ENCODE measurements at places on chromosomes 2 and 18.

- no peak for DNase-seq
Measured at GRCh38 chr2:62109554-62109953, 86.4 kb upstream of the B3GNT2 start.

DNA sequence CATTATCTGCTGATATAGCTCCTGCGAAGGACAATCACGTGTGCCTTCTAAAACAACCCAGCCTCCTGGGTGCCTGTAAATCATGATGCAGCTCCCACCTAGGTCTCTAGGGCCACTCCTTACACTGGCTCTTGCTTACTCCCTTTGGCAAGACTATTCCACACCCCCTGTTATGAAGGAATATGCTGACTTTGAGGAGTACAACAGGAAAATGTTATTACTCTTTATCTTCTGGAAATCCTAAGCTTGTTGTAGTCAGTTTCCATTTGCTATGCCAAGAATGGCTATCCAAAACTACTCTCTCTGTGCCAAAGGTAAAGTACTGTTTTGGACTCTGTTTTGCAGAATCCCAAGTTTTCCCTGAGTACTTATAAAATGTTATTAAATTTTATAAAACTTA, 7.7 kb downstream of the SGO2 start:
- DNase-seq: no peak

GRCh38 chr2:233303252-233303651, 4.4 kb upstream of the SAG start:
- no peak for DNase-seq

DNA sequence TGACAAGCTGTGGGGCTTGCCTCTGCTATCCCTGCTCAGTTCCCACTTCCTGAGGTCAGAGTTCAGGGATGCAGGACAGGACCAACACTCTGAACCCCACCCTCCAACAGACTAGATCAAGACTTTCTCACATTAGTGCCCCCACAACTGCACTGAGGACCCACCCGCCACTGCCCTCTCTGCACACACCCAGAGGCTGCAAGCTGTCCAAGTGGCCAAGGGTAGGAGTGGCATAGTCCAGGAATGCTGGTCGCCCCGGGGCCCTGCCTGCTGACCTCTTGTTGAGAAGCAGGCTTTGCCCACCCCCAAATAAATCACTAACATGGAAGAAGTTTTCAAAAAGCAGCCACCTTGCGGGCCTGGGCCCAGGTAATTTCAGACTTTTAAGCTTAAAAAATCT, 5.5 kb upstream of the KIF1A start:
- DNase-seq: no peak

GRCh38 chr18:64994370-64994769, 756.4 kb upstream of the CDH7 start:
- DNase-seq: no peak

- DNase-seq: no peak
Measured at GRCh38 chr2:238690511-238690910, 157.4 kb upstream of the TWIST2 start.

DNA sequence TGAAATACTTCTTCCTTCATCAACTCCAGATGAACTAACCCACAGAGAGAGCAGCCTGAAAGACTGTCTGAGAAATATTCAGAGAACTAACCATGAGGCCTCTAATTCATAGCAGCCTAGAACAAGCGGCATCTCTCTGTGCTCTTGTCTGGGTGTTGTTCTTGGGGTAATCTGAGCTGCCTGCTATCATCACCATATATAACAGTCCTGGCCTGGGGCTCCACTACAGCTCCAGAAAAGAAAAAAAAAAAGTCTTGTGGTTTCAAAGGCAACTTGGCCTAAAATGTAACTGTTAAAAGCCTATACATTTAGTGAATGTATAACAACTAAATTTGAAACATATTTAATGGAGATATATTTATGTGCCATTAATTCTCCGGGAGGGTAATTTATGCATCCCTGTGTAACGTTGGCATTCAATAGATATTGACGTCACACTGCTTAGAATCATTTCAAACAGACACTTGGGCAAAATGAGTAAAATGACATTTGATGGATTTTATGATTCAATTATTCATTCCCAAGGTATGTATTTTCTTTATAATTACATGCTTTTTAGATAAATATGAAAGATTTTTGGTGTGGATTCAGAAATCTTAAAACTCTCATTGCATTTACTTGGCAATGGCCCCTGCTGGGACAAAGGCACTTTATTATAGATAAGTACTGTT, 294.3 kb downstream of the HRH4 start:
- no peak for DNase-seq

DNA sequence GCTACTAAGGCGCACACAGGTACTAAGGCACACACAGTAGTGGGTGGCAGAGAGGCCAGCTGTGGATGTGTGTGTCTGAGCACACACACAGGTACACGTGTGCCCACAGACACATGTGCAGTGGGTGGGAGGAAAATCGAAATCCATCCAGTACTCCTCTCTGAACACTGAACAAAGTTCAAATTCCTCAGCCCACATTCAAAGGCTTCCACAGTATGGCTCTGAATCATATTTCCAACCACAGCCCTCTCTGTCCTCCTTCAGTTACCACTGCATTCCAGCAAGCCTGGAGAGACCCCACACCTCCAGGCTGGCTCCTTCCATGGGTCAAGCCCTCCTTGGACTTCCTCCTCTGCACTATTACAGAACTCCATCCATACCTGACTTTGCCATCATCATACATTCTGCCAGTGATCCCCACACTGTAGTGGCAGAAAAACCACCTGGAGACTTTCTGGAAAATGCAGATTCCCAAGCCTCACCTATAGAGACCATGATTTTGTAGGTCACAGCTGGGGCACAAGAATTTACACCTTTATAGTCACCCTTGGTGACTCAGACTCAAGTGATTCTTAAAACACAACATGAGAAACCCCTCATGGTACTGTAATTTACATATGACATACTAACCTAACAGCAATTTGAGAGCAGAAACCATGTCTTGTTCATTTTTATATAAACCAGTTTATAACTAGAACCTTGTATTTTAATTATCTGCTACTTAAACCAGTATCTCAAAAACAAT, 31.4 kb downstream of the EPG5 start:
- no peak for DNase-seq

DNA sequence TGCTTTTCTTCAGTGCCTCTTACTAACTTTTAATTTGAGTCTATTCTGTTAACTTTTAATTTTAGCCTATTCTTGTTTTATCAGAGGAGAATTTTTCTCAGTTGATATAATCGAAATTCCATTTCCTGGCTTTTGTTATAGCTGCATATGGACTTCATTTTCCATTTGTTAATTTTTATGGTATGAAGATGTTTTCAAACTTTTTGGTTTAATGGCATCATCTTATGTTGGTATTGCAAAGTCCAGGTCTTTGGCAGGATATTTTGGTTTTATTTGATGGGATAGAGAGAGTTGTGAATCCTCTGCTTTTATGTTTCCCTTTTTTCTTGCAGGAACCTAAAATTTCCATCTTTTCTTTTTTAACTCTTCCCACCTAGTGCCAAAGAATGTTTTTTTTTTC, 70.9 kb upstream of the RAPGEF4 start:
- DNase-seq: no peak

GRCh38 chr2:207747653-207748560, 21.8 kb downstream of the FZD5 start:
- no peak for DNase-seq

- DNase-seq: no peak
Measured at GRCh38 chr2:8680822-8681760, 765 bp upstream of the ID2 start.

DNA sequence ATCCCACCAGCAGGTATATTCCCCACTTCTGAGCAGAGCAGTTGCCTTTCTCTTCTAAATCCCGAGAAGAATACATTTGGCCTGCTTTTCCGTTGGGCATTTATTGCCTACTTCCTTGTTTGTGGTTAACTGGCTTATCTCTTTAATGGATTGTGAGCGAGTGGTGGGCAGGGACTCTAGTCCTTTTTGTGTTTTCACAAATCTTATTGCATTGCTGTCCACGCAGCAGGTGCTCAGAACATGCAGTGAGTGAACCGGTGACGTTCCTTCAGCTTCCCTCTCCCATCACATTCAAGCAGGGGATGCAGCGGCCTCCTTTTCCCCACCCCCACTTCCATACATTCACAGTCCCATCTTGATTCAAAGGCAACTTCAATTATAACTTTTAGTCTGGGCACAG, 28.9 kb upstream of the GAREM2 start:
- no peak for DNase-seq

GRCh38 chr2:102025016-102025501, 33.3 kb downstream of the IL1R2 start:
- no peak for DNase-seq

Data from cortex of kidney (tissue), 1 donor.